Stimulated activated CD4-positive, alpha-beta T cell treated with anti-CD3 and anti-CD28 coated beads, Interleukin-12 subunit alpha, Interleukin-12 subunit beta, amount 100 ng/mL, for 24 hours (primary cell): ENCODE measurements at places on chromosomes 5 and 9.

DNA sequence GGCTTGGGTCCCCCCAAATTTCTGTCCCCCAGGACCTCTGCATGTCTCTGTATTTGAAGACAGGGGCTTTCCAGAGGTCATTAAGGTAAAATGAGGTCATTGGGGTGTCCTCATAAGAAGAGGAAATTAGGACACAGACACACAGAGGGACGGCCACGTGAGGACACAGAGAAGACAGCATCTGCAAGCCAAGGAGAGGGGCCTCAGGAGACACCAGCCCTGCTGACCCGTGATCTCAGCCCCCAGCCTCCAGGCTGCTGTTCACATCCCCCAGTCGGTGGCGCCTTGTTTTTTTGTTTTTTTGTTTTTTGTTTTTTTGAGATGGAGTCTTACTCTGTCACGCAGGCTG, 1.2 kb upstream of the CCDC183 start:
- no peak for DNase-seq

DNA sequence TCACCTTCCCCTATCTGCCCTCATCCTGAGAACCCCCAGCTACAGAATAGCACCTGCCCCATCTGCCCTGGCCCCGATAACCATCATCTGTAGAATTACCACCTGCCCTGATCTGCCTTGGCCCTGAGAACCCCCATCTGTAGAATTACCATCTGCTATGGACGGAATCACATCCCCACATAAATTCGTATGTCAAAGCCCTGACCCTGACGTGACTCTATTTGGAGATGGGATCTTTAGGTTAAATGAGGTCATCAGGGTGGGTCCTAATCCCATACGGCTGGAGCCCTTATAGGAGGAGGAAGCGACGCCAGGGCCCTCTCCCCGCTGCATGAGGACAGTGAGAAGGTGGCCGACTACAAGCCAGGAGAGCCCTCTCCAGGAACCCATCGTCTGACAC, 32.6 kb downstream of the SARDH start:
- DNase-seq = no peak

GRCh38 chr9:38293022-38293421, 99.5 kb upstream of the ALDH1B1 start:
- no peak for DNase-seq

DNA sequence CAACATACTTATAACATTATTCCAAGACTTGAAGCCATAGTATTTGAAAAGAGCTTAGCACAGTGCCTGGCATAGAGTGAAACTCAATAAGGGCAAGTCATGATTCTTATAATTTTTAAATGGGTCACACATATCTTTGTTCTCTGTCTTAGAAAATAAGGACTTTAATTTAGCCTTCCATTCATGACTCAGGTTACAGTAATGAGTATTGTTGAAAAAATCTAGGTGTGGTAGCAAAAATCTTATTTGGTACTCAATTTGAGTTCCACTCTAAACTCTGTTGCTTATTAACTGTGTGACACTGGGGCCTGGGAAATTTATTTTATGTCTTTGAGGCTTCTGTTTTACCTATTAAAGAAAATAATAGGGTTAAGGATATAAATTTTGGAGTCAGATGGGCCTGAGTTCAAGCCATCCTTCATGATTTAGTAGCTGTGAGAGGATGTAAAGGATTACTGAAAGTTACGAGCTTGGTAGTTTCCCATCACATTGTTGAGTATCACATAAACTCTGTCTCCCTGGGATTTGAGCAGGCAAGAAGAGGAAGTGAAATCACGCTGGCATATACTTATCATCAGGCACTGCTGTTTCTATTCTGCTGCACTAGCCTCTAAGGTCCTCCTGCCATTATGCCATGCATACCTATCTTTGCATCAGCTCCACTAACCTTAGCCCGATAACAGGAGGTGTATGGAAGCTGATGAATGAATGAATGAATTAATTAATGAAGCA, 1.5 kb downstream of the SPINK9 start:
- no peak for DNase-seq

GRCh38 chr5:126723643-126724042, 53.3 kb upstream of the LMNB1 start:
- no peak for DNase-seq

DNA sequence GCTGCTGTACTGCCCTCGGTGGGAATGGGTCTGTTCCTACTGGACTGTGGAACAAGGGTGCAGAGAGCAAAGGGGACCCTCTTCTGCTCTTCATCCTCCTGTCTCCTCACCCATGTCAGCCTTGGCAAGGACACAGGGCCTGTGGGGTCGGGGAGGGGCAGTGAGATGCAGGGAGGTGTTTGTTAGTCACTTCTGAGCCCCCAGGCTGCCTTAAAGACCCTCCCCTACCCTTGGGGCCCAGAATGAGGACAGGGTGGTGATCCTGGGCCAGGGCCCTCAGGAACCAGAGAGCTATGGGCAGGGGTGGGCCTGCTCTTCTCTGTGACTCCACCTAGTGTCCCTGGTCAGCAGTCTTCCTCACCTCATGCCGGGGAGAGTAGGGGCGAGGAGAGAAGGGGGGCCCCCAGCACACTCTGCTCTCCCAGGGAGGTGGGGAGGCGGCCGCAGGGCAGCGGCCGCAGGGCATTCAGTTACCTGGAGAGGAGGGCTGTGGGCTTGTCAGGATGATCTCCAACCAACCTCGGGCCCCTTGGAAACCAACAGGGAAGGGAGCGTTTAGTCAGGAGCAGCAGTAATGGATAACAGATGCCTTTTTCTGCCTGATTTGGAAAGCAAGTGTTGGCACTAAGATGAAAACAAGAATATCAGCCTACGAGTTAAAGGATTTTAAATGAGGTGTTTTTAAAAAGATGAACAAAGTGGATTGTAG, 62.0 kb upstream of the GARNL3 start:
- no peak for DNase-seq

DNA sequence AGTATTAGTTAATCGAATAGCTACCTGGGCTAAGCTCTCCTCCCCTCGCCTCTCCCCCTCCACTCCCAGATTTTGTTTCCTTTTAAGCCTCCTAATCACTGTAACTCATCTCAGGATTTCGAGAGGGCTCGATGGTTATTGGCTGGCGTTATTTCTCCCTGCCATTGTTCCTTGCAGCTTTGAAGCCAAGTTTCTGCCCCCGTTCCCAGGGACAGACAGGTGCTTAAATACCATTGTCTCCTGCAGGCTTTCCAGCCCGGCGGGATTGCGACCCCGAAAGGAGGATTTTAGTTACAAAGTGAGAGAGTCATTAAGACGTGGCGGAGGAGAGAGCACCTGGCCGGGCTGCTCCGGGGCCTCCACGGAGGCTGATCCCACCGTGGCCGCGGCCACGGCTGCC, 46.2 kb downstream of the ASS1 start:
- no peak for DNase-seq
